ENCODE measurements at places on chromosomes 6 and 20.

DNA sequence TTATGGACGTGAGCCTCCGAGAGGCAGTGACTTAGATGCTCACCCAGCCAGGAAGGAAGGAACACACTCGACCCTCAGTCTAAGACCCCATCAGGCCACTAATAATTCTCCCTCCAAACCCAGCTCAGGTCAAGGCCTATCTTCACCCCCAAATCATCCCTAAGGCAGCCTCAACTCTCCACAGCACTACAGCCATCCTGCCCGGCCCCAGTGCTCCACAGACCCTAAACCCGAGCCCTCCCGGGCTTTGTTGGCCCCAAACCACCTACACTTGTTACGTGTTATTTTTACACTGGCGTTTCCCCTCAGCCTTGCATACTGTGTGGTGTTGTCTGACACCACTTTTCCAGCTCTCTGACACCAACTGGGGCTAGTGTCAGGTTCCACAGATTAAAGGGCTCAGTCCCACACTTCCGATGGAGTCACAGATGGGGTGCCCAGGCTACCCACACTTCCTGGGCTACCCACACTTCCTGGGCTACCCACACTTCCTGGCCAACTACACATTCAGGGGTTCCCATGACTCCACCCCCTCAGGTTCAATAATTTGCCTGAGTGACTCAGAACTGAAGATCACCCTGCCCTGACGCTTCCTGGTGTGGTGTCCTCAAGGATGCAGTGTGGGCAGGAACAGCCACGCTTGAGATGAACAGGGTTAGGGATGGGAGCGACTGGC, 25.3 kb downstream of the RBCK1 start:
- no peak for DNase-seq

DNA sequence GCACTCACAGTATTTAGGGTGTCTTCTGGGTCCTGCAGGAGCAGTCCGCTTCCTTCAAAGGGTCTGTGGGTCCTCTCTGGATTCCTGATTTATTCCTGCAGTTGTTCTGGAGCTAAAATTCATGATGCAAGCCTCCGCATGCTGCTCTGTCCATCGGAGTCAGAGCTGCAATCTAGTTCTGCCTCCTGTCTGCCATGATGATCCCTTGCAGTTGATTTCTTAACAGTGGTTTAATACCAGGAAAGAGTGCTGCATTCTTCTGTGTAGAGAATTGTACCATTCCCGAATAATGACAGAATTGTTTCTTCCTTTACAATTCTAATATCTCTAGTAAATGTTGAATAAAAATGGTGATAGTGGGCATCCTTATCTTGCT, 72.0 kb upstream of the B3GAT2 start:
- DNase-seq, result no peak

DNA sequence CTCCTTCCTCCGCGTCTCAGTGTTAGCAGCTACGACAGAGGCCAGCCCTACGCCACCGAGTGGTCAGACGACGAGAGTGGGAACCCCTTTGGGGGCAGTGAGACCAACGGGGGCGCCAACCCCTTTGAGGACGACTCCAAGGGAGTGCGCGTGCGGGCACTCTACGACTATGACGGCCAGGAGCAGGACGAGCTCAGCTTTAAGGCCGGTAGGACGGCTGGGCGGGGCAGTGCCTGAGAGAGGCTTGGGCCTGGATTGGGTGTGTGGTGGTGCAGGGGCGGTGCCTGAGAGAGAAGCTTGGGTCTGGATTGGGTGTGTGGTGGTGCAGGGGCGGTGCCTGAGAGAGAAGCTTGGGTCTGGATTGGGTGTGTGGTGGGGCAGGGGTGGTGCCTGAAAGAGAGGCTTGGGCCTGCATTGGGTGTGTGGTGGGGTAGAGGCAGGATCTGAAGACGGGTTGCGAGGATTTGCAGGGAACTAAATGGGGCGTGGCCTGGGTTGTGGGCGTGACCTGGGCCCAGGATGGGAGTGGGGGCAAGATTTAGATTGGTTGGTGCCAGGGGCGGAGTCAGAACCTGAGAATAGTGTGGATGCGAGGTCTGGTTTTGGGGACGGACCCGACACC, 24.4 kb downstream of the SPDEF start:
- DNase-seq, result no peak

DNA sequence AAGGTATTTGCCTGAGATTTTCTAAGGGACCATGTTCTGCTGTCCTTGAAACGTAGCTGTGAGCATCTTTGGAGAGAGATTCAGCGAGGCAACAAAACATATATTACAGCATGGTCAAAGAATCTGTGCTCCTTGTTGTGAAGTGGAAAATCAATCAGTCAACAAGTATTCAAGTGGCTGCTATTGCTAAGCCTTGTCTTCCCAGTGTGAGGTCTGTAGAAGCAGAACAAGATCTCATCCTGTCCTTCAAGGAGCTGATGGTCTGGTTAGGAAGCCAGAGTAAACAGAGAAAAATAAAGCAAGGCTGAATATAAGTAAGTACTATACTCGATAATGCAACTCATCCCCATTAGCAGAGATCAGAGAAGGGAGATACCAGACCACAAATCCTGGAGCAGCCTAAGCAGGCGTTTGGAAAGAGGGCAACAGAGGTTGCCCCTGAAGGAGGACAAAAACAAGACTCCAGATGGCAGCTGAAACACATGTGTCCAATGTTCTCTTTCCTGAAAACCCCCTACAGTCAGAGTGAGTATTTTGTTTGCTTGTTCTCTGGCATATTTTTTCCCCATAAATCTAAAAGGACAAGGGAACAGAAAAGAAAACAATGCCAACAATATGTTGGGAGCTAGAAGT, 392.0 kb downstream of the SYNE1 start:
- DNase-seq, result no peak

- no peak for DNase-seq
Measured at GRCh38 chr6:74333406-74333805, 637.4 kb downstream of the CD109 start.

DNA sequence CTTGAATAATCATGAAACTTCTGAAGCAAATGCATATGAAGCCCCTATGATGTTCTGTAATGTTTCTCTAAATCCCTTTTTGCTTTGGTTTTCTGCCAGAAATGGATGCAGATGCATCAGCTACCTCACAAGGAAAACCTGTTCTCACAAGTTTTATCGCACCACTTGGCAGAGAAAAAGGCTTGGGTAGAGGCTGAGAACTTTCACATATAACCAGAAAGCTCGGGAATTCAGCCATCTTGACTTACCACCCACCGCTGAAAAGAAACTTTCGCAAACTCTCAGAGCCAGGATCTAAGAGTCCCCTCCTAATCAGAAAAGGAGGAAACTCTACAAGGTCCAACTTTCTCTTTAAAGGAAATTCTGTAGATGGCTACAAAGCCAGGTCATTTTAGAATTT, 36.2 kb upstream of the ADTRP start:
- DNase-seq, result no peak

DNA sequence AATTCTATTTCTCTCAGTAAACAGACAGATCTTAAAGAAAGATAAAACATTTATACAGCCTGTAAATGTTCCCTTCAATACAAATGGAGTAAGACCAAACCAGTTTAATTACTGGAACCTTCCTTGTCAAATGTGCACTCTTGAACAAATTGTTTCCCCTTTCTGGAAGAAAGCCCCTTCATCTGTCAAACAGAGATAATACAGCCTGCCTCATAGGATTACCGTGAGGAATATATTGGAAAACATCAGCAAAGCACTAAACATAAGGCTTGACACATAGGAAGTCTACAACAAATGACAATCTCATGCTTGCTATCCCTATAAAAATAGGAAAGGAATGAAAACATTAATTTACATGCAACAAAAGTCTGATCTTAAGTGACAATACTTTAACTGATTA, 173.8 kb downstream of the PTPRK start:
- no peak for DNase-seq

GRCh38 chr6:118876814-118877213, 17.1 kb upstream of the ASF1A start:
- no peak for DNase-seq

DNA sequence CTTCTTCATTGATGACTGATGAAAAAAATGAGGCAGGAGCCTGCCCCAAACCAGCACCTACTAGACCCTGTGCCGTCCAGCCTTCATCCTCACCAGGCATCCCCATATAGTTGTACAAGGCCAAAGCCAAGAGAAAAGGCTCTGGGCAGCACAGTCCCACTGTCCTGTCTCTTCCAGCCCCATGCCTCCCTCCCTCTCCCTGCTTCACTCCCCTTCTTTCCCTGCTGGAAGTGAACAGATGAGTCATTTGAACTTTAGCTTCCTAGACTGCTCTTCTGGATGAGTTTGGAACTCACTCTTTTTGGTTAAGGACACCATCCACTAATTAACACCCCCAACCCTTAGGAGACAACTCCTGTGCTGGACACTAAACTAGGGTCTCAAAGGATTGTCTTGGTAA, 235.2 kb downstream of the LRFN2 start:
- no peak for DNase-seq

DNA sequence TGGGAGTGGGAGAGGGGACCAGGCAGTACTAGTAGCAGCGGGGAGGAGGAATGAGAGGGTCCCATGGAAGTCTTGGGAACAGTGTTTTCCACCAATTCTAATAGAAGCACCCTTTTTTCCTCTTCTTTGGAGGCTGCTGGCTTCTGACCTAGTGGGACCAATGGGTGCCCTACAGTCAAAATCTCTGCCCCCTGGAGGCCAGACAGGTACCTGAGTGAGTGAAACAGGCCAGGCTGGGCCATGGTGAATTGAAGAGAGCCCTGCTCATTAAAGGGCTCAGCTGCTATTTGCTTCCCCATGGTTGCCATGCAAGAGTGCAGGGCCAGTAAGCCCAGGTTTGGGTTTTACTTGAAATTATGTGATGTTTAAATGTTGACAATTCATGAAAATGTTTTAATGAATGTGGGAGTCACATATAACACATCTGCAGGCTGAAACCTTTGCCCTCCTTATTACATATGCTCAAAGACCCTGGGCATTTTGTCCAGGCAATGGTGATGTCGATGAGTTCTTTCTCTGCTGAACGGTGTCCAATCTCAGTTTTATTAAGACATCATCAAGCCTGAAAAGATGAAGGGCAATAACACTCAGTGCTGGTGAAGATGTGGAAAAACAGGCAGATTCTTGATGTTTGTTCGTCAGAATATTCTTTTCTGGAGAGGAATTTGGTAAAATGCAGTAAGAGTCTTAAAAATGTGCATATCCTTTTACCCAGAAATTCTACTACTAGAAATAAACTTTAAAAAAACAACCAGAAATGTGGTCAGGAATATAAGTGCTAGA, 42.3 kb upstream of the OCSTAMP start:
- DNase-seq, result no peak

DNA sequence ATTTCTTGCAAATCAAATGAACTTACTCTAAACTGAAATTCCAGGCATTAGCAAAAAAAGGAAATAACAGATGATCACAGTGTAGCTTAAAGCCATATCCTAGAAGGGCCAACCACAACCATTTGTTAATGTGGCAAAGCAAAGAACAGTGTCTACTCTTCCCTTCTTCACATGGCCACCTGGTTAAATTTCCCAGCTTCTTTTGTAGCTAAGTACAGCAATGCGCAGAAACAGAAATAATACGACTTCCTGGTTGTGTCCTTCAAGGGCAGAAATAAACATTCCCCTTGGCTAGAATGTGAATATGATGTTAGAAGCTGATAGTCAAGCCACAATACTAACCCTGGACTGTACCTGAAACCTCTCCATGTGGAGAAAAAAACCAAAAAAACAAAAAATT, 9.6 kb downstream of the SNX3 start:
- no peak for DNase-seq

- peak; percentile 46 for DNase-seq
Measured at GRCh38 chr20:6533761-6534479, 233.6 kb upstream of the BMP2 start.

DNA sequence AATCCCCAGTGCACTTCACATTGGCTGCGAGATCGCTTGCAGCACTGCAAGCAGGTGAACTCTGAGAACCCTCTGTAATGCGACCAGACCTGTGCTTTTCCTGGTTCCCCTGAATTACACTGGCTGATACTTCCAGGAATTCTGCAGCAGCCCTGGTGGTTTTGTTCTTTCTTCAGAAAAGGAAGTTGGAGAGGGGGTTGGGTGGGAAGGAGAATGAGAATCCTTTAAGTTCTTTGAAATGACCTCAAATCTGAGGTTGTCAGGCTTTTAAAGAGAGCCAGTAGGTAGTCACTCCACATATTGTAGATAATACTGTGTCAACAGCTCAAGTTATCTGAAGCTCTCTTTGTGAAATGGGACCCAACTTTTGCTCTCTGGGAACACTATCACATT, 62.4 kb downstream of the GCNT2 start:
- DNase-seq, result no peak

DNA sequence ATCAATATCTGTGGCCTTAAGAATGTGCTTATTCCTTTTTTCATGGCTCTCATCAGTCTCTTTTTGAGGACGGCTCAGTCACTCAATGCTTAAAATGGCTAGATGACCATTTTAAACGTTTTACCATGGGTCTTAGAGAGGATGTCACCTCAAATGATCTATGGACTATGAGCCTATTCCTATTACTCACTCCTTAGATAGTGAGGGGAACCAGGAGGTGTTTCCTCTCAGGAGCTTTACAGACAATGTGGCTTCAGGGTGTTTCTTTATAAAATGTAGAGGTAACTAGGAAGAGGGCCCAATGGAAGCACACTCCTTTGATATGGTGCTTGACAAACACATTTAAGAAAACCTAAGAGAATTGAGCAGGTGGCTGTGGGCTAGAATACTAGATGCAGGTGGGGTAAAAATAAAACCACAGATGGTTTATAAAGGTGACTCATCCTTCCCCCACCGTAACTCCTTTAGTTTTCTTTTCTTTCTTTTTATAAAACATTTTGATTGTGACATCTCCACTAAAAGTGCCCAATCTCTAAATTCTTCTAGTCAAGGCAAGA, 1.5 kb upstream of the TMEM200A start:
- no peak for DNase-seq

DNA sequence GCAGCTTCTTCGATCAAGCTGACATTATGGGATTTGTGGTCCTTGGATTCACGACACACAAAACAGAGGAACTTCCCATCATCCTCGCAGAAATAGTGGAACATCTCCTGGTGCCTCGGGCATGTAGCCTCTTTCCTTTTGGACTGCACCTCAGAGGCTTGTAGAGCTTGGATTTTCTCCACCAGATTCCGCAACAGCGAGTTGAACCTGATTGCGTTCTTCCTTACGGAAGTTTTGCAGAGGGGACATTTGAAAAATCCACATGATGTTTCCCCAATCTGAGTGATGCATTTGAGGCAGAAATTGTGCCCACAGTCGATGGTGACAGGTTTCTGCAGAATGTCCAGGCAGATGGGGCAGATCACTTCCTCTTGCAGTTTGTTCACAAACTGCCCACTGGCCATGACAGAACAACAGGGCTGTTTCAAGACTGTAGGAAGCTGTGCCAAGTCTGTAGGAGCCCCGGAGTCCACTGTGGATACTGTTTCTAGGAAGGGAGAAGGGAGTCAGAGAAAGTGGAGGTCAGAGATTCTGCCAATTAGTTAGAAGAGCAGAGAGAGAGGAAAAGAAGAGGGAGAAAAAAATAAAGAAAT, 392 bp downstream of the TRIM31 start:
- DNase-seq, result no peak

DNA sequence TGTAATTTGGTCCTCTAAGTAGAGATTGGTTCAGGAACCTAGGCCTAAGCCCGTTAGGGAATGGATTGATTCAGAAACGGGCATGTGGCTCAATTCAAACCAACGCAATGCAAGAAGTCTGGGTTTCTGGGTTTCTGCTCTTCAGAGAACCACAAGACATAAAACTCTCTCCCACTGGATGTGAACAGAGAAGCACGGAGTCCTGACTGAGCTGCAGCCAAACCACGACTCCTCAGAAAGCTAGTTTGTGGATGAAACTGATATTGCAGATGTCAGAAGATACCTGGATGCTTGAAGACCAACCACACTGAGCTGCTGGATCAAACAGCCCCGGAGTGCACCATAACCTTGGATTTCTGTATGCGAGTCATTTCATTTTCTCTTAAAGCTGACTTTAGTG, 50.0 kb downstream of the SOD2 start:
- no peak for DNase-seq

GRCh38 chr20:44959638-44960102, 527 bp downstream of the TOMM34 start:
- DNase-seq, result no peak

All from HFF-Myc (cell line).